ENCODE measurements at places on chromosomes 7 and 10. TPM values are rescaled to one million over a fixed set of nuclear protein-coding genes. Genes with fewer than 3 reads are reported as not detected.

Gene SKIDA1
- 1.4 TPM for total RNA-seq

Gene GPRIN2
- 36.5 TPM for total RNA-seq

Gene RHEB
- 65.6 TPM for total RNA-seq

Gene ELOVL3
- 1.4 TPM for total RNA-seq

Gene AFAP1L2
- 6.1 TPM for total RNA-seq

Gene PHYHIPL
- total RNA-seq, result 0.25 TPM

Gene SOSTDC1
- 32.1 TPM for total RNA-seq

DNA sequence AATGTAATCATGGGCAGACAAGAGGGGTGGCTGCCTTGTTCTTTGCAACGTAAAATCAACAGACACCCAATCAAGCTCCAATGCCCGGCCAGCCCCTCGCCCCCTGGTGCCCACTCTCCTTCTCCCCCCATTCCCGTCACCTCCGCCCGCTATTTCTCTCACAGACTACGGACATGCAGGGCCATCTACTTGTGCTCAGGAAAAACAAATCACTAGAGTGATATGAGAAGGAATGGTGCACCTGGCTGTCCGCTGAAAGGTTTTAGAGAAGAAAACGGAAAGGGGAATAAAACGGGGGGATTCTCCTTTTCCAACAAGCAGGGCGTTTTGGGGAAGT, 396 bp downstream of the GRM8 start:
- H3K36me3 ChIP-seq, result no peaks in the 10 kb centered on the region
- peaks cover 62% of the 10 kb centered on the region for H3K27me3 ChIP-seq
- H3K27ac ChIP-seq, result no peak overlapping the region
- H3K4me1 ChIP-seq, result no peaks in the 10 kb centered on the region

DNA sequence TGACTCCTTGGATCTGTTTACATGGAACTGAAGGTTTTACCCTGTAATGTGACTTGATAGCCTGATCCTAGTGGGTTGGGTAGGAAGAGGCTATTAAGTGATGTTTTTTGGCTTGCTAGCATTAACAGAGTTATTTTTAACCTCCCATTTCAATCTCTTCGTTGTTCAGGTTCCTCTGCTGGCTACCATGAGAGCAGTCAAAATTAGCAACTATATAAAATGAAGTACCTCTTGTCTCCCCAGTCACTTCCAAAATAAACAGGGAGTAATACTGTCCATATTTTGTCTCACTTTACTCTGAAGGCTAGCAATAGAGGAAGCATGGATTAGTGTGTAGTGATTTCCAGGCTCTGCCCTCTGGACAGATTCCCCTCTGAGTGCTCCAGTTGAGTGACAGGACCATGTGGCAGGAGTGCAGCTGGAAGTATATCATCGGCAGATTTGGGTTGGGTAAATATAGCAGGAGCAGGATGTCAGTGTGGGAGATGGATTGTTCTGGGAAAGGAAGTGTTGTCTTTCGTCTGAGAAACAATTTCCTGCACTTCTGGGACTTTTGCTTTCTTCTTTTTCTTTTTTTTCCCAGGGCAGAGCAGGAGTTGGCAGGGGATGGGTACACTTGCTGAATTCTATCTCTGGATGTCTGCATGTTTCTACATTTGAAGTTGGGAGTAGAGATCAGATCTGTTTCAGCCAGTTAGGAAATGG, 35.2 kb downstream of the GBF1 start:
- H3K4me1 ChIP-seq, result peaks cover 24% of the 10 kb centered on the region
- no peak overlapping the region for H3K4me3 ChIP-seq
- DNase-seq, result peak; percentile 53
- H3K27ac ChIP-seq, result peak overlapping the region; percentile 86
- peaks cover 1% of the 10 kb centered on the region for H3K36me3 ChIP-seq

DNA sequence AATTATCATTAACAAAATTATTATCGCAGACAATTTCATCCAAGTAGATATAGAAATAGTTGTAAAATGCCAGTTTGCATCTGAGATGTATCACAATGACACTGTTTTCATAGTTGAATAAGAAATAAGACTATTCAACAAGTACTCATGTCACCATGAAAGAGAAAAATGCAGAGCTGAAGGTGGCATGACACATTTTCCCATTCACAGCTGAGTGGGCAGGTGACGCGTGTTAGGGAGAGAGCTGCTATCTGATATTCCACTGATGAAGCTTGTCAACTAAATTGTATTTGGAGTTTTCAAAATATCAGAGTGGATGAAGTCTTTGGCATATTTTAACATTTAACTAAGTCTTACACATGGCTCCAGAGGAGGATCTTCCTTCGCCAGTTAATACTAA, 70.3 kb upstream of the HDAC9 start:
- no peaks in the 10 kb centered on the region for H3K27me3 ChIP-seq
- H3K4me1 ChIP-seq, result no peaks in the 10 kb centered on the region
- H3K4me3 ChIP-seq, result no peak overlapping the region
- H3K27ac ChIP-seq, result no peak overlapping the region
- no peak for DNase-seq
- no peaks in the 10 kb centered on the region for H3K36me3 ChIP-seq

- DNase-seq, result no peak
- no peaks in the 10 kb centered on the region for H3K27me3 ChIP-seq
- H3K36me3 ChIP-seq, result no peaks in the 10 kb centered on the region
- no peak overlapping the region for H3K27ac ChIP-seq
- H3K4me3 ChIP-seq, result no peak overlapping the region
These were observed 233.5 kb upstream of the HDAC9 start for GRCh38 chr7:18262058-18262457.

DNA sequence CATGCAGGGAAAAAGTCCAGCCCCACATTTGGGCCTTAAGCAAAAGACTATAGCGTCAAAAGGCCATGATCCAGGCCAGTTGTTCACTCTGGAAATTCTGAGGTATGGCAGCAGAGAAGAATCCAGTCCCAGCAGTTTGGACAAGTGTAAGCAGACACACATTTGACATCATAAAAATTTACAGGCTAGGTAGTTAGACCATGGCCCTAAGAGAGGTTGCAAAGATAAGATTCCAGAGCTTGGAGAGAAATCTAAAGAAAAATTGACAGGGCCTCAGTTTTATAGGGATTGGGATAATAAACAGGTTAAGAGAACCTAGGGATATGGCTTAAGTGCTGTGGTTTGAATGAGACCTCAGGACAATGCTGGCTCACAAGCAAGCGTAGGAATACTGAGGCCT, 884.4 kb upstream of the SORCS1 start:
- no peak for DNase-seq
- H3K4me3 ChIP-seq, result no peak overlapping the region
- H3K27ac ChIP-seq, result no peak overlapping the region
- H3K4me1 ChIP-seq, result no peaks in the 10 kb centered on the region
- no peaks in the 10 kb centered on the region for H3K27me3 ChIP-seq

GRCh38 chr10:24793648-24794379, 70.1 kb upstream of the ARHGAP21 start:
- no peaks in the 10 kb centered on the region for H3K36me3 ChIP-seq
- H3K27me3 ChIP-seq, result no peaks in the 10 kb centered on the region
- H3K4me1 ChIP-seq, result no peaks in the 10 kb centered on the region
- H3K27ac ChIP-seq, result no peak overlapping the region

GRCh38 chr10:3777981-3778691, 6.9 kb downstream of the KLF6 start:
- peak overlapping the region; percentile 36 for H3K27ac ChIP-seq
- no peak overlapping the region for H3K4me3 ChIP-seq
- H3K27me3 ChIP-seq, result no peaks in the 10 kb centered on the region
- peaks cover 21% of the 10 kb centered on the region for H3K4me1 ChIP-seq

DNA sequence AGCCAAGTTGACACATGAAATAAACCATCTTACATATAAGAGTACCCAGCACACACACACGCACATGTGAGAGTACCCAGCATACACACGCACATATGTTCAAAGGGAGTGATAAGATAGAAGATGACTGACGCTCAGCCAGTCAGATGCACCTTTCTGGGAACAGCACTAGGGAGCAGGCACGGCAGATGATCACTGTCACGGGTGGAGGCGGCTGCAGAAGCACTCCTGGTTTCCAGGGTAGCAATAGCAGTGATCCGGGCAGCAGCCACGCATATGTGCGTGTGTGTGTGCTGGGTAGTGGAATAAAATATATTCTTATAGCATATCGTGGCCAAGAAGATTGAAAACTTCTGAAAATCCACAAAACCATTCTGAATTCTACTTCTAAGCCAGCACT, 85.8 kb upstream of the NAMPT start:
- no peaks in the 10 kb centered on the region for H3K36me3 ChIP-seq
- no peaks in the 10 kb centered on the region for H3K27me3 ChIP-seq
- no peak for DNase-seq
- no peak overlapping the region for H3K27ac ChIP-seq
- H3K4me1 ChIP-seq, result no peaks in the 10 kb centered on the region

GRCh38 chr7:149217570-149217969, 21.9 kb upstream of the ZNF212 start:
- no peaks in the 10 kb centered on the region for H3K4me1 ChIP-seq
- no peak overlapping the region for H3K4me3 ChIP-seq
- H3K36me3 ChIP-seq, result peaks cover 69% of the 10 kb centered on the region
- no peaks in the 10 kb centered on the region for H3K27me3 ChIP-seq

DNA sequence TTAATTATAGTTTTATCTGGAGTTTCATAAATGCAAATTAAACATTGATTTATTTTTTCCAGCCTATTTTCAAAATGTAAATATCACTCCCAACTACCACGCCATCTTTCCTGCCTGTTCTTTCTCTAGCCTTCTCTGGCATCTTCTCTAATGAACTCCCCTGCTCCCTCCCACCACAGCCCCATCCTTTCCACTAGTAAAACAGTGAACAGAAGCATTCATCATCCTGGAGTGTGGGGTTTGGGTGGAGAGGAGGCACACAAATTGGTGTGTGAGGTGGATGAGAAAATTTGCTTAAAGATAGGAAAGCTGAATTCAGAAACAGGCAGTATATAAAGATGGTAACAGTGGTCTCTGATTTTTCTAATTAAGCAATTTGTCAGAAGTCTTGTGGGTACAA, 479.4 kb downstream of the ARL4A start:
- no peaks in the 10 kb centered on the region for H3K27me3 ChIP-seq
- no peak overlapping the region for H3K4me3 ChIP-seq
- H3K27ac ChIP-seq, result no peak overlapping the region
- H3K36me3 ChIP-seq, result no peaks in the 10 kb centered on the region

- no peaks in the 10 kb centered on the region for H3K27me3 ChIP-seq
- no peak for DNase-seq
These were observed 44.8 kb upstream of the ADO start for GRCh38 chr10:62759599-62760175.

GRCh38 chr10:93758891-93759410, 1.2 kb downstream of the LGI1 start:
- H3K27ac ChIP-seq, result no peak overlapping the region
- peaks cover 44% of the 10 kb centered on the region for H3K27me3 ChIP-seq
- no peaks in the 10 kb centered on the region for H3K36me3 ChIP-seq
- H3K4me3 ChIP-seq, result no peak overlapping the region
- H3K4me1 ChIP-seq, result peaks cover 17% of the 10 kb centered on the region

- no peak overlapping the region for H3K27ac ChIP-seq
- H3K4me1 ChIP-seq, result peaks cover under 1% of the 10 kb centered on the region
- no peaks in the 10 kb centered on the region for H3K27me3 ChIP-seq
- H3K36me3 ChIP-seq, result no peaks in the 10 kb centered on the region
- H3K4me3 ChIP-seq, result no peak overlapping the region
- no peak for DNase-seq
These were observed 15.6 kb upstream of the HSPB1 start for GRCh38 chr7:76286842-76287403.

- H3K4me3 ChIP-seq, result no peak overlapping the region
- H3K27me3 ChIP-seq, result no peaks in the 10 kb centered on the region
- H3K36me3 ChIP-seq, result peaks cover 14% of the 10 kb centered on the region
- H3K4me1 ChIP-seq, result peaks cover 8% of the 10 kb centered on the region
These were observed 65.1 kb upstream of the ITGA8 start for GRCh38 chr10:15784662-15785300.

DNA sequence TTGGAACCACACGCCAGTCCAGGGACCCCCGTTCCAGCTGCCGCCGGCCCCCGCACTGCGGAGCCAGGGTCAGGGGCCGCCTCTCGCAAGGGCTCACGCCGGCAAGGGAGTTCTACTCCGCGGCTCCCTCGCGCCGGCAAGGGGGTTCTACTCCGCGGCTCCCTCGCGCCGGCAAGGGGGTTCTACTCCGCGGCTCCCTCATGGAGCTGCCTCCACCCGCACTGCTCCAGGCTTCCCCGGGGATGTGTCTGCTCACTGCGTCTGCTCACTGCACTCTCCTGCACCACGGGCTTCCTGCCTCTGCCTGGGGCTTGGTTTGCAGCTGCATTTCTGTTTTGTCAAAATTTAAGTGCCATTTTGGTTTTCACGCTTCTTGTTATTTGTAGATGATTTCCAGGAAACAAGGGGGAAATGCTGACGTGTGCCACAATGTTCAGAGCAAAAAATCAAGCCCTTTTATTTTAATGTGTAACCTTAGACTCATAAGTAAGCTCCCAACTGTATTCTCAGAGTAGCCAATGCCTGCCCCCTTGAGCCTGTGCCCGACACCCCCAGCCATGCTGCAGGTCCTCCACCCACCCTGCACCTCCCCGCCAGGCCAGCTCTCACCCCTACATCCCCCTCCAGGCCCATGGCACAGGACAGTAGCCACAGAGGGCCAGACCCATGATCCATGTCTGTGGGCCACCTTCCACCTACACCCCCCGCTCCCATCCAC, 246.2 kb downstream of the MAD1L1 start:
- peaks cover 6% of the 10 kb centered on the region for H3K4me1 ChIP-seq
- H3K4me3 ChIP-seq, result no peak overlapping the region
- H3K27ac ChIP-seq, result no peak overlapping the region
- no peak for DNase-seq

DNA sequence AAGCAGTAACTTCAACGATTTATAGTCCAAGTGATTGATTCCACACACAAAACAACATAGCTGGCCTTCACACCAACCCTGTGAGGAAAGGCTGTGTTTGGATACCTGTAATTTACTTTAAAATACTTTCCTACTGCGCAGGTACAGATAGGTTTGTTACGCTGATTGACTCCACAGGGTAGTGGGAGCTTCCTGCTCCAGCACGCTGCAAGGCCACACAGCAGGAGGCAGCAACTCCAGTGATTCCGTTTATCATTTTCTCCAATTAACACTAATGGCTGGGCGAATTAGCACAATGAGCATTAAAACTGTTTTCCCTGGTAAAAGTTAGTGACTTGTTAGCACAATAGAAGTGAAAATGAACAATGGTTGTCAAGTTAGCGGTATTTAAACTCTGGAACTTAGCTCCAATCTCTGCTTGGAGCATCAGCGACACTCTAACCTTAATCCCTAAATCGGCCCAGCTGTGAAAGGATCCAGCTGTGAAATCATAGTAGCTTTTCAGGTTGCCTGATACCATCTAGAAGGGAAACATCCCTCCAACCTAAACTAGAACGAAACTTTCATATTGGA, 959 bp downstream of the DCLRE1C start:
- peak overlapping the region; percentile 53 for H3K4me3 ChIP-seq
- H3K36me3 ChIP-seq, result no peaks in the 10 kb centered on the region
- H3K27me3 ChIP-seq, result no peaks in the 10 kb centered on the region
- H3K27ac ChIP-seq, result peak overlapping the region; percentile 94

- DNase-seq, result no peak
- peaks cover 42% of the 10 kb centered on the region for H3K4me1 ChIP-seq
- no peaks in the 10 kb centered on the region for H3K27me3 ChIP-seq
- H3K4me3 ChIP-seq, result no peak overlapping the region
These were observed 70.0 kb upstream of the INPP5A start for GRCh38 chr10:132467464-132468149.
